CD8-positive, alpha-beta memory T cell (primary cell): ENCODE measurements at places on chromosomes 16 and 17.

DNA sequence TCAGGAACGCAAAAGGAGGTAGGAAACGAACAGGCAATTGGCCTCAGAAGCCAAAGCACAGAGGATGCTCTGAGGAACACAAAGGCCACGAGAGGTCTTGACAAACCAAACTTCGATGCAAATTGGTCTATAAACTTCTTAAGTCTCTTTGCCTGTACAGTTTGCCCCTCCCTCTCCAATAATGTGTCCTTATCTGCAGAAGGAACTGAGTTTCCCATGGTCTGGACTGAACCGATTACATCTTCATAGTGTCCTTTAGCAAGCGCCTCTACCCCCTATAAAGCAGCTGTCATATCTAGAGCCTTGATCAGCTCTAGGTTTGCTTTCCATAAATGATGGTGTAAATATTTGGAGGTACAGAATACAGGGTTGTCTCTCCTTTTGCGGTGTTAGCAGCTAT is 3.1 kb upstream of the CDRT4 start:
- no peak overlapping the region for H3K27ac ChIP-seq
- no peak overlapping the region for H3K4me3 ChIP-seq
- H3K27me3 ChIP-seq = no peaks in the 10 kb centered on the region

DNA sequence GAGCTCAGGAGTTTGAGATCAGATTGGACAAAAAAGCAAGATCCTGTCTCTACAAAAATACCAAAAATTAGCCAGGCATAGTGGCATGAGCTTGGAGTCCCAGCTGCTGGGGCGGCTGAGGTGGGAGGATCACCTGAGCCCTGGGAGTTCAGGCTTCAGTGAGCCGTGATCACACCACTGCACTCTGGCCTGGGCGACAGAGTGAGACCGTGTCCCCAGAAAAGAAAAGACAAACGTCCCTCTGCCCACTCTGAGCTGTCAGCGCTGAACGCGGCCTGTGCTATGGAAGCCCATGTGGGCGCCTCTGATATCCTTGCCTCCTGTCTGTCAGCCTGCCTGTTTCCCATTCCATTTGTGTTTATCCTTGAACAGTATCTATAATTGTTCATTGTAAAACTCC is 50.7 kb downstream of the FOXK2 start:
- H3K27me3 ChIP-seq = no peaks in the 10 kb centered on the region
- H3K36me3 ChIP-seq = peaks cover 52% of the 10 kb centered on the region
- DNase-seq = no peak
- no peaks in the 10 kb centered on the region for H3K4me1 ChIP-seq
- no peak overlapping the region for H3K27ac ChIP-seq
- no peak overlapping the region for H3K4me3 ChIP-seq

- H3K27ac ChIP-seq = no peak overlapping the region
- H3K4me3 ChIP-seq = no peak overlapping the region
- no peak for DNase-seq
- H3K27me3 ChIP-seq = no peaks in the 10 kb centered on the region
- H3K4me1 ChIP-seq = no peaks in the 10 kb centered on the region
Measured at GRCh38 chr17:27310565-27311110, 16.7 kb downstream of the WSB1 start.

DNA sequence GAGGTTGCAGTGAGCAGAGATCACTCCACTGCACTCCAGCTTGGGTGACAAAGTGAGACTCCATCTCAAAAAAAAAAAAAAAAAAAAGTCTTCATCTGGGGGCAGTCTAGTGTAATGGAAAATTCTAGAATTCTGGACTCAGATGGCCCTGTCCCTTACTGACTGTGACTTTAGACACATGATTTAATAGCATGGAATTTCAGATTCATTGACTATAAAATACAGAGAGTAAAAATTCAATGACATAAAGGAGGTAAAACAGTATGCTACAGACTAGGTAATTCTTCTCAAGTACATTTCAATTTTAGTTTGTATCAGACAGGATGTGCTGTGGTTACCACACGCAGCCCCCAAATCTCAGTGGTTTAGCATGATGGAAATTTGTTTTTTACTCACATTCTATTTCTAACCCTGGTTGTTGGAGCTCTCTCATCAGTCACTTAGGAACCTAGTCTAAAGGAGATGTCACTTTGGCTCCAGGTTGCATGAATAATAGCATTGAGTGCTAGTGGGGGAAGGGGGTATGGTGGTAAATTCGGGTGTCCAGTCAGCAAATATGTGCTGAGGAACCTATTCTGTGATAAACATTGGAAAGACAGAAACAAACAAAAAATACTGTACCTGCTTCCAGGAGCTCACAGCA is 444.0 kb downstream of the XYLT1 start:
- peak; percentile 5 for DNase-seq
- peak overlapping the region; percentile 18 for H3K4me3 ChIP-seq
- H3K4me1 ChIP-seq = peaks cover 25% of the 10 kb centered on the region
- no peaks in the 10 kb centered on the region for H3K27me3 ChIP-seq
- no peaks in the 10 kb centered on the region for H3K36me3 ChIP-seq

DNA sequence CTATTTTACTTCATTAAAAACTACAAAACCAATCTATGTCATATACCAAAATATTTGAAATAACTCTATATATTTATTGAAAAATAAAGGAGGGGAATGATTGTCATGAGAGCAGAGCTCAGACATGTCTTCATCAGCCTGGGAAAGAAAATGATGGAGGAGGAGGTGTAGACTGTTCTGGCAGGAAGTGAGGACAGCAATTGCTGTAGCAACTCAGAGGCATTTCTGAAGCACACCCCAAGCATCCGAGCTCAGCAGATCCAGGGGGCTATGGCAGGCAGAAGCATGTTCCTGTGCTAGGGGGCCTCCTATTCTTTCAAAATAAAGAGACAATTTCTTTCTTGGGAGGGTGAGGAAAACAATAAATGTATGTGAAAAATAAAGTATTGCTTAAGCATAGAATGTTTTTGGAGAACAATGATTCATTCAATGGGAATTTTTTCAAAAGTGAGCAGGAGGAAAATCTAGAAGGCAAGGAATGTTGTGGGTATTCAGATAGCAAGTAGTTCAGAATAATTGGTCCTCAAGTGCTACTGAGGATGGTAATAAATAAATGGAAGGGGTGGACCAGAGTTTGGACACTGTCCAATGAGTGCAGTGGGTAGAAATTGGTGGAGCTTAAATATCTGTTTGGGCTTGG is 383.4 kb downstream of the CDH11 start:
- H3K27ac ChIP-seq = no peak overlapping the region
- no peaks in the 10 kb centered on the region for H3K4me1 ChIP-seq
- DNase-seq = no peak
- H3K36me3 ChIP-seq = no peaks in the 10 kb centered on the region
- no peak overlapping the region for H3K4me3 ChIP-seq
